Breast epithelium (tissue), 4 donors: ENCODE measurements at places on chromosomes 16 and 17.

DNA sequence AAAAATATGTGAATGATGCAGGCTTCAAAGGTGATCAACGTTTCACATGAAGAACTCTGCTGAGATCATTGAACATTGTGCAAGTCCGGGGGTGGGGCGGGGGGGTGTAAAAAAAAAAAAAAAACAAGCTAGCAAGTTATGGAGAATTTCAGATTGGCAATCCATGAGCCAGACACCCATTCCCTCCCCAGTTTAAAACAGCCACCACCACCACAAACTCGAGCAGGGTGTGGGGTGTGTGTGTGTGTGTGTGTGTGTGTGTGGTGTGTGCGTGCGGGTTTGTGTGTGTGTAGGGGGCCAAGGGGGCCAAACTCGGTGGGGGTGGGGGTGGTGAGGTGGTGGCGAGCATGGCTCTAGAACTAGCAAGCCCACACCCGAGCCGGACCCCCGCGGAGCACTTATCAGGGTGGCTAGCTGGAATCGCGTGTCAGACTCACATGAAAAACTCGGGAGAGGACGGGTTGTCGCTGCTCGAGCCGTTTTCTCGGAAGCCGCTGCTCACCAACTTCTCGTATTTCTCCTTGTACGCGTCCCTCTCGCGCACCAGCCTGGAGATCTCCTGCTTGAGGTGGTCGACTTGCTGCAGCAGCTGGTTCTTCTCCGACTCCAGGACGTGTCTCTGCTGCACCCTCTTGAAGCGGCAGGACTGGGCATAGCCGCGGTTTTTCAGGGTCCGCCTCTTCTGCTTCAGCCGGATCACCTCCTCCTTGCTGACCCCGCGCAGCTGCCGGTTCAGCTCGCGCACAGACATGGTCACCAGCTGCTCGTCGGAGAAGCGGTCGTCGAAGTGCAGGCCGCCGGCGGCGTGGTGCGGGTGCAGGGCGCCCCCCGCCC is 2.0 kb downstream of the MAF start:
- peak; percentile 58 for DNase-seq

GRCh38 chr17:39799395-39799794 is 61.7 kb downstream of the GRB7 start:
- no peak for DNase-seq

DNA sequence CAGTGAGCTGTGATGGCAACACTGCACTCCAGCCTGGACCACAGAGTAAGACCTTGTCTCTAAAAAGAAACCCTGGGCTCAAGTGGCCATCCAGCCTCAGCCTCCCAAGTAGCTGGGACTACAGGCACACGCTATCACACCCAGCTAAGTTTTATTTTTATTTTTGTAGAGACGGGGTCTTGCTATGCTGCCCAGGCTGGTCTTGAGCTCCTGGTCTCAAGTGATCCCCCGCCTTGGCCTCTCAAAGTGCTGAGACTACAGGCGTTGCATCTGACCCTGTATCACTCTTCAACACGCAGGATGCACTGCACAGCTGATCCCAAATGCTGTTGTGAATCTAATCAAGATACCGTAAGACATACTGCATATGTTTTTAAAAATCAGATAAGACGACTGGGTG is 23.0 kb downstream of the ANKRD11 start:
- no peak for DNase-seq

DNA sequence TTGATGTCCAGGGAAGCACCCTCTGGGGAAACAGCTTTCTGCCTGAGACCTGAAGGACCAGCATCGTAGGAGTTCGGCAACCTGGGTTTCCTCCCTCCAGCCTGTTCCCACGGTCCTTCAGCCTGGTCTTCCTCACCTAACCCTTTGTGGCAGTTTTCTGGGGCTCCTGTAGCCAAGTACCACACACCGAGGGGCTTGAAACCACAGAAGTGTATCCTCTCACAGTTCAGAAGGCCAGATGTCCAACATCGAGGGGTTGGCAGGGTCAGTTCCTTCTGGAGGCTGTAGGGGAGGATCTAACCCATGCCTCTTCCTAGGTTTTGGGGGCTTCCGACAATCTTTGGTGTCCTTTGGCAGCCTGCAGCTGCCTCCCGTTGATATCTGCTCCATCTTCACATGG is 381.0 kb upstream of the TNRC6C start:
- no peak for DNase-seq

DNA sequence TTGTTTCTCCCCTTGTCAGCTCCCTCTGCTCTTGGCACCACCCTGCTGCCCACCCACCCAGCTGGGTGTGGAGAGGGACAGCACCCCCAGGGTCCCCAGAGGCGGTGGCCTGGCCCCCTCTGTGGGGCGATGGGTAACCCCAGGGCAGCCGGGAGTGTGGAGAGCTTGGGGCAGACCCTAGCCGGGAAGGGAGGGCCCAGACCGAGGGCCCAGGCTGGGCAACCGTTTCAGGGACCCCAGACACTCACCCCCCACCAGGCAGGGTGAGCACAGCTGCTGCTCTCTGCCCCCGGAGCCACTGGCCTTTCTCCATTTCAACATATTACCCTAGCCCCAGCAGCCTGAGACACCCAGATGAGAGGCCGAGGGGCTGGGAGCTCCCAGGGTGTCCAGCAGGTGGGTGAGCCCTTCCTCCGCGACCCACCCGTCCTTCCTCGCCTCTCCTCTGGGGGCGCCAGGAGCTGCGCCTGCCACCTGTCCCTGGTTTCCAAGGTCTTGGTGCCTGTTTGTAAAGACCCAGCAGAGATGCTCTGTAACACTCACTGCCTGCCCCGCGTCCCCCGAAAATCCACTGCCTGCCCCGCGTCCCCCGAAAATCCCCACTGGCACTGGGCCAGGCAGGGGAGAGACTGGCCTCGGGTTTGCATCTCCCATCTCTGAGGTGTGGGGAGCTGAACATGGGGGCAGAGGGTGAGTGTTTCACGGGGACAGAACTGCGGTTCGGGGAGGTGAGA is 45.4 kb downstream of the BAHCC1 start:
- no peak for DNase-seq

DNA sequence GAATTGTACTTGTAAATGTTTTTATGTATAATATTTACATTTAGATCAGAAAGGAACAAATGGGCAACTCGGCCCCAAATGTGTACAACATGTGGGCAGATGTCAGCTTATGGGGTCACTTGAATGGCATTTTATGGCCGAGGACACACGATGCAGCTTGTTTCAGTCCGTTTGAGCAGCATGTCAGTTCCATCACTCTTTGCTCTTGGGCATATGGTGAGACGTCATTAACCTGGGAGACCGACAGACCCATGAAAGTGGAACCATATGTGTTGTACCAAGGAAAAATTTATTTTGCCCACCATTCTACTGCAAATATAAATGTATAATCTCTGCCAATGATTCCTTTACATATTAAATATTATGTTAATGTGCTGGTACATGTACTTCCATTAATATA is 561.9 kb upstream of the SOX9 start:
- DNase-seq = no peak

- no peak for DNase-seq
Observed at GRCh38 chr16:82405736-82406135, 221.0 kb upstream of the CDH13 start.

- DNase-seq = no peak
Observed at GRCh38 chr17:35404360-35404759, 27.9 kb downstream of the SLFN12 start.

- DNase-seq = no peak
Observed at GRCh38 chr16:75107505-75107904, 9.1 kb downstream of the LDHD start.

GRCh38 chr16:65808790-65809189 is 557.7 kb upstream of the CDH5 start:
- no peak for DNase-seq

DNA sequence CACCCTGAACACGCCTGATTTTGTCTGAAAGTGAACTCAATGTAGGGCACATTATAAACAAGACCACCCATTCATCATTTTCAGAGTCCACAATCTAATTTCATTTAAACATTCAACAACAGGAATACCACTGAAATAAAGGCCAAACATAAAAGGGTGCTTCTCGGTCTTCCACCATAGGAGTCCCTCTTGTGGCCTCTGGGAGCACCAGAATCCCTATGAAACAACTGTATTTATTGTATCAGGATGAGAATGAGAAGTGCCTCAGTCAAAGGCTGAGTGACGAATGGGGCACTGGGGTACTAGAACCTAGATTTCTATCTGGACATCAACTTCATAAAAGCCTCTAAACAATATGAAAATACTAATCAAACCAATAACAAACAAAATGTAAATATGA is 40.4 kb downstream of the NXPH3 start:
- no peak for DNase-seq

GRCh38 chr16:22712471-22712870 is 101.5 kb upstream of the HS3ST2 start:
- DNase-seq = no peak

DNA sequence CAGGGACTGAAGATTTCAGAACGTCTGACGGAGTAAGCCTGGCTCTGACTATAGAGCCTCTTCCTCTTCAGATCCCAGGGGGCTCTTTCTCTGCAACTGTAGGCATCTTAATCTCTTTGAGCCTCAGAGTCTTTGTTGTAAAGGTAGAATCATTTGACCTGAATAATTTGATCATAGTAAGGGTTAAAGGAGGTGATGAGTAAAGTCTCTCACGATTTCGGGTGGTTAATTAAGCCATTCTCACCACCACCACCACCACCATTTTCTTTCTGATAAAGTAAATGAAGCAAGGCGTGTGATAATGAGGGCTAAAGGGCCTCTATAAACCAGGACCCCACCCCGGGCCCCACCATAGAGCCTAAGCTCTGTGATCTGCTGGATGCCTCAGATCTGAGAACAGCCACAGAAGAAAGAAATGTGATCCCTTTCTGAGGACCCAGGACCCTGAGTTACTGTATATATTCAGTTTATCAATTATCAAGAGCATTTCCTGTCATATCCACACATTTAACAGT is 33.0 kb upstream of the ADAMTS18 start:
- no peak for DNase-seq

GRCh38 chr16:85917959-85918358 is 19.0 kb downstream of the IRF8 start:
- DNase-seq = no peak

DNA sequence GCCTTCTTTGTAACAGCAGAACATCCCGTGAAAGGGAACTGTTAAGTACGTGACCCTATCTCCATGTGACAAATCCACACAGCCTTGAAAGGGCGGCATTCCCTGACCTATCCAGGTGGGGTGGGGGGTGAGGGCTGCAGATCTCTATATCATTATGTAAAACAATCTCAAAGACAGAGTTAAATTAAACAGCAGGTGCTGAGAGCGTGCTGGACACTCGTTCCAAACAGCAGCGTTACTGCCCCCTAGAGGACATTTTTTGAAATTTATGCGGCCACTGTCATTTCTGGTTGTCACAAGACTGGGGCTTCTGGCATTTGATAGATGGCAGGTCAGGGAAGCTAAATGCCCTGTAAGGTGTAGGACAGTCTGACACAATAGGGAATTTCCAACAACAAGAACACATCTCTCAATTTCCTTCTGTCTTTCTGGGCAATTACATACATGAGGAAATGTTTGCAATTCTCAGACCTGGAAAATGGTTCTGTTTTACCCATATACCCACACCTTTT is 6.7 kb upstream of the SLC25A39 start:
- peak; percentile 65 for DNase-seq

DNA sequence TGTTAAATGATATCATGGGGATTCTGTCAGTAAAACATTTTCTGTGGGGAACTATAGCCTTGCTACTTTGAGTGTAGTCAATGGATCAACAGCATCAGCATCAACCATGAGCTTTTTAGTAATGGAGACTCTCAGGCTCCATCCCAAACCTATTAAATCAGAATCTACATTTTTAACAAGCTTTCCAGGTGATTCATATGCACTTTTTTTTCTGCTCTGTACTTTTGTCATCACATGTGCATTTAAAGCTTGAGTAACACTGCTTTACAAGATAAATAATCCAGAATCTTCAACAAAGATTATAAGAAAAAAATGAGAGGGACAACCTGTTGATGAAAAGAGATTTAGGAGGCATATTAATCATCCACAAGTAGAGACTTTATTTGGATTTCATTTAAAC is 23.5 kb downstream of the NUP93 start:
- DNase-seq = no peak

- no peak for DNase-seq
Observed at GRCh38 chr17:82218349-82219075, 5.9 kb upstream of the CCDC57 start.

- DNase-seq = peak; percentile 88
Observed at GRCh38 chr17:73308017-73308823, 3.6 kb downstream of the CDC42EP4 start.

- no peak for DNase-seq
Observed at GRCh38 chr16:78487471-78487870, 388.0 kb downstream of the WWOX start.

- DNase-seq = no peak
Observed at GRCh38 chr17:3157218-3157617, 29.9 kb upstream of the OR1G1 start.

- DNase-seq = no peak
Observed at GRCh38 chr16:50252874-50253513, 13.4 kb upstream of the ADCY7 start.

GRCh38 chr17:7315570-7316235 is 543 bp upstream of the GPS2 start:
- DNase-seq = peak; percentile 69

- no peak for DNase-seq
Observed at GRCh38 chr17:72477491-72477890, 356.7 kb downstream of the SOX9 start.

- DNase-seq = peak; percentile 53
Observed at GRCh38 chr17:83125515-83126274, 46.3 kb downstream of the METRNL start.

DNA sequence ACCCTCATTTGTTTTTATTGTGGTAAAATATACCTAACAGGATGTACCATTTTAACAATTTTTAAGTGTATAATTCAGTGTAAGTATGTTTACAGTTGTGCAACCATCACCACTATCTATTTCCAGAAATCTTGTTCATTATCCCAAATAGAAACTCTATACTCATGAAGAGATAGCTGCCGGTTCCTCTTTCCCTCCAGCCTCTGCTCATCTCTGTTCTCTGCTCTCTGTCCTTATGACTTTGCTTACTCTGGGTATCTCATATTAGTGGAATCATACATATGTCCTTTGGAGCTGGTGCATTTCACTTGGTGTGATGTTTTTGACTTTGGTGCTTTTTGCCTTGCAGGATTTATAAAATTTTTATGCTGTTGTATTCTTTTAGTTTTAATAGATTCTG is 19.4 kb downstream of the CYLD start:
- no peak for DNase-seq

GRCh38 chr17:55440391-55440790 is 18.8 kb upstream of the MMD start:
- DNase-seq = no peak

DNA sequence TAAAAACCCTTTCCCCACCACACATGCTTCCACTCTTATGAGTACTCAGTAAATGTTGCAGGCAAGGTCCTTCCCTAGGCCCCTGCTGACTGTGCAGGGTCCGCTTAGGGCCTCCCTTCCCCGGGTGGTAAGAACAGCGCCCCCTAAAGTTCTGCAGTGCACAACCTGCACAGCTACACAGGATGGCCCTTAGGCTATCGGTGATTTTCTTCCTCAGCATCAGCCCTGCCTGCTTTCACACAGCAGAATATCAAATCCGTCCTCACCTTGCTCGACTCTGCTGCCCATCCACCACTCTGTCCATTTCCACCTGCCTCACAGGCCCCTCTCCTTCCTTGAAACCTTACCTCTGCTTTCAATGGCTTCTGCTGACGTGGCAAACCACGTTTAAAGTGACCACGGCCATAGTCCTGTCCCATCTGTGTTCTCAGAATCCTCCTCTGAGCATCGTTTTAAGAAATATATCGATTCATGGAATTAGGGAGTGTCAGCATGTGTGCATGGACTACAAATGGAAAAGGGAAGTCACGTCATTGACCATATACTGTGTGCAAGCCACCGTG is 51.4 kb upstream of the TMEM132E start:
- DNase-seq = no peak
